Stimulated activated CD8-positive, alpha-beta memory T cell treated with anti-CD3 and anti-CD28 coated beads, Interleukin-2, amount 100 ng/mL, for 1 hour (primary cell): ENCODE measurements at places on chromosomes 6 and 20.

DNA sequence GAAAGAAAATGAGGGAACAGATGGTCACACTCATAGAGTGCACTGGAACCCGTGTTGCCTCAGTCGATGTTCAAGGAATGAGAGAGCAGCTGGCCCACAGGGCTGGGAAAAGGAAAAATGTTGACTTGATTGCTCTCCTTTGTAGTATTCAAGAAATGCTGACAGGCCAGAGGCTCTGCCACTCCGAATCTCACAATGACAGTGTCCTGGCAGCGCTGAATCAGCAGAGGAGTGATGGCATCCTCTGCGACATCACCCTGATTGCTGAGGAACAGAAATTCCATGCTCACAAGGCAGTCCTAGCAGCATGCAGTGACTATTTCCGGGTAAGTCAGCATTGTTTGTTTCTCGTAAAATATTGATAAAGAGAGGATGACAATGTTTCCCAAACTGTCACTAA lies 51.3 kb downstream of the KLHL32 start:
- DNase-seq: no peak

- DNase-seq: no peak
Measured at GRCh38 chr6:163333038-163333437, 81.5 kb upstream of the QKI start.

- no peak for DNase-seq
Measured at GRCh38 chr6:156780962-156781853, 4.0 kb downstream of the ARID1B start.

GRCh38 chr6:328924-329323 lies 36.6 kb downstream of the DUSP22 start:
- DNase-seq: no peak

DNA sequence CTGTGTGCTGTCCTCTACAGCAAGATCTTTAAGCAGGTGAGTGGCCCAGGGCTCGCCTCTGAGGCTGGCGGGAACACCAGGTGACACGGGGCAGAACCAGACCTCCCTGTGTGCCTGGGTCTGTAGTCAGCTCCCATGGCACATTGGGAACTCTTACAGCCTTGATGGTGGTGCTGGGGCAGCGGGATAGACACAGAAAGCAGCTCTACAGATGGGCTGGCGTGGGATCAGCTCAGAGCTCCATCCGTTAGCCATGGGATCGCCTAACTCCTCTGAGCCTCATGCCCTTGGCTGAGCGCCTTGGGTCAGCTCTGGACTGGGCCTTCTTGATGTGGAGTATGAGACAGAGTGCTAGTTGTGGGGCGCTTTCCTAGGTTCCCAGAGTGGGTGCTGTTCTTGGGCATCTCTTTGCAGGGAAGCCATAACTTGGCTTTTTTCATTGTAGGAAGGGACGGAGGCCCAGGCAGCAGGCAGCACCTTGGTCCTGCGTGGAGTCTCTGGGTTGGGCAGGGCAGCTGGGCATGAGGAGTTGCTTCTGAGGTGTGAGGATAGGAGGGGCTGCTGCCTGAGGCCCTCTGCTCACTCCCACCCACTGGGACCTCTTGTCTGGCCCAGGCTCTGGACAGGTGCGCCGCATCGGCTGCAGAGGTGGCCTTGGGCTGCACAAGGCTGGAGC lies 51.3 kb downstream of the EFCAB8 start:
- DNase-seq: no peak
